Right cardiac atrium (tissue), 5 donors: ENCODE measurements at places on chromosomes 4 and X.

DNA sequence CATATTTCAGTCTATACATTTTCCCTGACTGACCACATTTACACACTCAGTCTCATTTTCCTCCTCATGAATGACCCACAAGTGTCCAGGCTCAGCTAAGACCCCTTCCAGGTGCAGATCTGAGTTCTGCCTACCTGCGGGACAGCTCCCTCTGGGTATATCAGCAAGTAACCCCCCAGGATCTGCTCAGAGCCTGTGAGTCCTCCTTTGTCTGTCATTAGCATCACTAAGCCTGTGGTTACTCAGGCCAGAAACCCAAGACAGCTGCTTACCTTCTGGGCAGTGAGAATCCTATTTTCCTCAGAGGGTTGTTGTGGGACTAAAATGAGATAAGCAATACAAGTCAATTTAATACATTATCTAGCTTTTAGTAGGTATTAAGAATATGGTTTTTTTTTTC lies 487.6 kb upstream of the BOD1L1 start:
- DNase-seq, result no peak

DNA sequence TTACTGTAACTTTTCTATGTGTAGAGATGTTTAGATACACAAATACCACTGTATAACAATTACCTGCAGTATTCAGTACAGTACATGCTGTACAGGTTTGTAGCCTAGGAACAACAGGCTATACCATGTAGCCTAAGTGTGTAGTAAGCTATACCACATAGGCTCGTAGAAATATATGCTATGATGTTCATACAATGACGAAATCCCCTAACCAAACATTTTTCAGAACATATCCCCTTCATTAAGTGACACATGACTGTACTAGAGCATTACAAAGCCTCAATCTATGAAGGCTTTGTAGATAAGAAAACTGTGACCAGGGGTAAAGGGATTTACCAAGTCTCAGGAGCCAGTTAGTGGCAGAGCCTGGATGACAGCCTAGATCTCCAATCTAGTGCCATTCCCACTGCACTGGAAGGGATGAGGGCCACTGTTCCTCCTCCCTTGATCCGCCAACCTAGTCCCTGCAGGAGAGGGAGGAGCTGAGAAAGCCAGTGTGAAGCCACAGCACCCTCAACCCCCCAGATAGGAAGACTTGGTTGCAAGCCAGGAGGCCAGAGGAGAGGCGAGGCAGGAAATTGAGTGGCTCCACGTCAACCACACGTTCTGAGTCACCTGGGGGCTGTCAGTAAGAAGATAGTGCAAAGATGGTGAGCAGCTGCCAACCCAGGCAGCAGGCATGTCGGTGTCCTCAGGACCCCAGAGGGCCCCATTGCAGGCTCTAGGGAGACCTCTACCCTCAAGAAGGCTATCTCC lies 227.7 kb downstream of the BCOR start:
- no peak for DNase-seq

DNA sequence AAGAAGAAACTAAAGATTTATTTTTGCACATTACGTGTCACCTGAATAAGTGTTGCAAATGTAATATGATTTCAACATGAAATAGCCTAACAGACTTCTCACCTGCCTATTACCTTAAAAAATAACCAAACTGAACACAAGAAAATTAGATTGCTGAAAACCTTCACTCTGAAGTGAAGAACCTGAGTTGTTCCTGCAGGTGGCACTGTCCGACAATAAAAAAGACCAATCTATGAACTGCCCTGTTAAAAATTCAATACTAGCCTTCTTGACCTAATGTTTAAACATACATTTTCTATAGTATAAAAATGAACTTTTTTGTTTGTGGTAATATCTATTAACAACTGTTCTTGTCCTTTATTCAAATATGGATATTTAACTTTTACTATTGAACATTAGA lies 69.2 kb upstream of the PNPLA4 start:
- DNase-seq, result no peak

DNA sequence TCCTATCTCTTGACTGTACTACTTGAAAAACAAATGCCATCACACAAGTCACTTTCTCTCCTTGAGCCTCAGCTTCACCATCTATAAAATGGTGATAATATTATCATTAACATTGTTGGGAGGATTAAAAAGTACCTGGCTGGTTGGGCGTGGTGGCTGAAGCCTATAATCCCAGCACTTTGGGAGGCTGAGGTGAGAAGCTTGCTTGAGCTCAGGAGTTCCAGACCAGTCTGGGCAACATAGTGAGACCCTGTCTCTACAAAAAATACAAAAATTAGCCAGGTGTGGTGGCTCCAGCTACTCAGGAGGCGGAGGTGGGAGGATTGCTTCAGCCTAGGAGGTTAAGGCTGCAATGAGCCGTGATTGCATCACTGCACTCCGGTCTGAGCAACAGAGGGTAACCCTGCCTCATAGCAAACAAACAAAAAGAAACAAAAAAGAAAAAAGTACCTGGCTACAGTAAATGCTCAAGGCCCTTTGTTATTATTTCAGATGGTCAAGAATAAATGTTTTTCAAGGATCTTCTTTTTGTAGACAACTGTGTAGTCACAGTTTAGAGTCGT lies 120.3 kb downstream of the CHRNA9 start:
- no peak for DNase-seq

- no peak for DNase-seq
Measured at GRCh38 chrX:29824176-29824906, 391.0 kb upstream of the MAGEB2 start.

DNA sequence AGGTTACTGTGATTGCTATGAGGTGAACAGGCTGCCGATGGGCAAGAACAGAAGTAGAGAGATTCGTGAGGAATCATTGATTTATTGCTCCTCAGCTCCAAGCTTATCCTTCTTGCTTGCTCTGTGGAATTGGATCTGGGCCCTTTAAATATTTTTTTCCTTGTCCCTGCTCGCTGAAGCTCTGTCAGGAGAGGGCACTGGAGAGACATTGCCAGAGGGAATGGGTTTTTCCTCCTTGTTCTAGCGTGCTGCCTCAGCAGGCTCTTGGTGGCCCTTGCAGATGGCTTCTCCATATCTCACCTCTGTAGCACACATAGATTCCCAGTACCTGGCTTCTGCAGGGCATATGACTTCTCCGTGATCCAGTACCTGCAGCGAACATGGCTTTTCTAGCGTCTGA lies 67.4 kb downstream of the CNGA2 start:
- no peak for DNase-seq
